Activated CD4-positive, alpha-beta memory T cell treated with anti-CD3 and anti-CD28 coated beads, Interleukin-2, amount 10 ng/mL, durations not matched to agents 7 days and 5 days (primary cell): ENCODE measurements at places on chromosomes 2 and 18. TPM values are rescaled to one million over a fixed set of nuclear protein-coding genes. Genes with fewer than 3 reads are reported as not detected.

NT5DC4 gene
- not detected for total RNA-seq

CHRNG gene
- total RNA-seq, result not detected

PAPOLG gene
- 21.1 TPM for total RNA-seq

RNU2-63P gene
- total RNA-seq, result 16.1 TPM

ZNF407 gene
- 11.7 TPM for total RNA-seq

CHAC2 gene
- 9.1 TPM for total RNA-seq

CROCC2 gene
- not detected for total RNA-seq

MERTK gene
- 0.35 TPM for total RNA-seq

NYAP2 gene
- total RNA-seq, result not detected

HOXD11 gene
- total RNA-seq, result not detected

ZDBF2 gene
- 15.6 TPM for total RNA-seq

PLA2R1 gene
- total RNA-seq, result not detected

CEBPZ gene
- 43.7 TPM for total RNA-seq

TRIM43 gene
- 0.73 TPM for total RNA-seq

HOXD13 gene
- total RNA-seq, result not detected

ZNF396 gene
- 0.95 TPM for total RNA-seq

NCKAP5 gene
- not detected for total RNA-seq

B3GNT7 gene
- total RNA-seq, result 0.15 TPM

DSG1 gene
- total RNA-seq, result not detected

VIT gene
- not detected for total RNA-seq

POMC gene
- 3.0 TPM for total RNA-seq

MEX3C gene
- total RNA-seq, result 55.4 TPM

DSG2 gene
- total RNA-seq, result 0.10 TPM

MAP3K19 gene
- total RNA-seq, result not detected

NRP2 gene
- total RNA-seq, result 2.3 TPM

LIMS4 gene
- 3.3 TPM for total RNA-seq

ITGA4 gene
- 252 TPM for total RNA-seq

SLC9A2 gene
- not detected for total RNA-seq

NCKAP1 gene
- 4.1 TPM for total RNA-seq

UGT1A10 gene
- not detected for total RNA-seq

AKAIN1 gene
- not detected for total RNA-seq

SRSF7 gene
- total RNA-seq, result 249 TPM

MDH1B gene
- 0.08 TPM for total RNA-seq

SP110 gene
- total RNA-seq, result 125 TPM

NT5C1B gene
- total RNA-seq, result not detected

LHCGR gene
- not detected for total RNA-seq

IL36B gene
- not detected for total RNA-seq

BOLL gene
- total RNA-seq, result not detected

RGPD4 gene
- not detected for total RNA-seq

ALPI gene
- not detected for total RNA-seq

UGT1A3 gene
- total RNA-seq, result not detected

GALR1 gene
- total RNA-seq, result not detected

HOXD4 gene
- total RNA-seq, result not detected
